Lung (tissue), 17 donors: ENCODE measurements at places on chromosomes 5 and 9.

GRCh38 chr9:35489313-35490154 lies at the start of gene RUSC2:
Gene RUSC2, plus strand, starts transcription at chr9:35490111. Its CDS starts 56,411 bp downstream, at chr9:35546522.
- DNase-seq, result peak; percentile 91

GRCh38 chr9:33175649-33176325 lies 8.7 kb upstream of the B4GALT1 start:
- no peak for DNase-seq

- DNase-seq, result peak; percentile 80
These were observed 2.4 kb upstream of the TRIM7 start for GRCh38 chr5:181207214-181207959.

GRCh38 chr5:139262742-139263445 lies 30.6 kb upstream of the MATR3 start:
- DNase-seq, result peak; percentile 94

DNA sequence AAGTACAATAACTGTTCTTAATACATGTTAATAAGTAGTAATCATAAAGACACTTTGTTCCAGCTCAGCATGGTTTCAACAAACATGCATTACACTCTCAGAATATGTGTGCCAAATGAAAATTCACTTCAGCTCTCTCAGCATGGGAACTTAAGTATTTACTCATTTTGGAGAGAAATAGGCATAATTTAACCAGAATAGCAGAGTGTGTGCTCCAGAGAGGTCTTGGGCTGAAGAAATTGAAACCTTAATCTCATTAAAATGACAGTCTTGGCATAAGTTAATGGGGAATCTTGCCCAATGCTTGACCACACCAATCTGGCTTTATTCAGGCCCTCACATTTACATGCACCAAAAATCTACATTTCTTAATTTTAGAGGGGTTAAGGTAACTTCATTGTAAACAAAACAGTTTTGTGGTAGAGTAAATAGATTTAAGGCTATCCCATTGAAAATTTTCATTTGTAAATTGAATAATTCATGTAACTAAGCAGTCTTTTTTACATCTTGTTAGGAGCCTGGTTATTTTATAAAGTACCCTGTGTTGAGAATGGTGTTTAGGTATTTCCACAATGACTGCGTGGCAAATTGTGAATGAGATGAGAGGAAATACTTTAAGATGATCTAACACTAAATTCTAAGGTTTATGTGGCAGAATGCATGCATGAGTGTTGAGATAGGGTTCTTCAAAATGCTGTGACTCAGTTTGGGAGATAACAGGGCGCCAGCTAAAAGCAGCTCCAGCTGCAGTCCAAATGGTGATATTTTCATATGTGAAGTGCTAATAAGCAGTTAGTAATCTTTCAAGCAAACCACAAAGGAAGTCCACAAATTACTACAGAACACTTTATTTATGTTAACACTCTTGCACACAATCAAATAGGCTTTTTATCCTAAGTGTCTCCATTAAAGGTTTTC lies 11.3 kb upstream of the LOX start:
- DNase-seq, result no peak

DNA sequence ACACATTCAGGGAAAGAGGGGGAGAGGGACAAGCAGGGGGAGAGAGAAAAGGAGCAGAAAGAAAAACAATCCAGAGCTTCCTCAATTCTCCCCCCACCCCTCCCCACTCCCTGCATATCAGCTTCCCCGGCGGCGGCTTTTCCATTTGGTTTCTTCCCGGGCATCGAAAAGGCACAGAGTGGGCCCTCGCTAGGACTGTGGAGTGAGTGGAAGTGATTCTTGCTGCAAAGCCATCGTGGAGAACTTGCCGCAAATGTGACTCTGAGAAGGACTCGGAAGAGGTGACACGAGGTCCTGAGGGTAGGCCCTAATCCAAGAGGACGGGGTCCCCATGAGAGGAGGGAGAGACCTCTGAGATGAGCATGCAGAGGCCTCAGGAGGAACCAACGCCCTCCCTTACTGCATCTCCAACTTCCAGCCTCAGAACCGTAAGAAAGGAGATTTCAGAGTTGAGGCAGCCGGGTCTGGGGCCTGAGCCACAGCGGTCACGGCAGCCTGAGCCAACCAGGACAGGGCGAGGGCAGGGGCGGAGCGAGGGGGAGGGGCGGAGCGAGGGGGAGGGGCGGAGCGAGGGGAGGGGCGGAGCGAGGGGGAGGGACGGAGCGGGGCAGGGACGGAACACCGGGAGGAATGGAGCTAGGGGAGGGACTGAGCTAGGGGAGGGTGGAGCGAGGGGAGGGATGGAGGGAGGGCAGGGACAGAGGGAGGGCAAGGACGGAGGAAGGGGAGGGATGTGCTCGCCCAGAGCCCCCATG lies 21.2 kb upstream of the SARDH start:
- DNase-seq, result peak; percentile 19

- peak; percentile 19 for DNase-seq
These were observed 17.4 kb downstream of the FGF18 start for GRCh38 chr5:171436804-171437285.

- DNase-seq, result no peak
These were observed 20.9 kb downstream of the CSF2 start for GRCh38 chr5:132094393-132095076.

- DNase-seq, result peak; percentile 69
These were observed 396.7 kb downstream of the KCTD16 start for GRCh38 chr5:144567421-144567780.

- DNase-seq, result no peak
These were observed 102.2 kb downstream of the SERINC5 start for GRCh38 chr5:80153586-80154126.

DNA sequence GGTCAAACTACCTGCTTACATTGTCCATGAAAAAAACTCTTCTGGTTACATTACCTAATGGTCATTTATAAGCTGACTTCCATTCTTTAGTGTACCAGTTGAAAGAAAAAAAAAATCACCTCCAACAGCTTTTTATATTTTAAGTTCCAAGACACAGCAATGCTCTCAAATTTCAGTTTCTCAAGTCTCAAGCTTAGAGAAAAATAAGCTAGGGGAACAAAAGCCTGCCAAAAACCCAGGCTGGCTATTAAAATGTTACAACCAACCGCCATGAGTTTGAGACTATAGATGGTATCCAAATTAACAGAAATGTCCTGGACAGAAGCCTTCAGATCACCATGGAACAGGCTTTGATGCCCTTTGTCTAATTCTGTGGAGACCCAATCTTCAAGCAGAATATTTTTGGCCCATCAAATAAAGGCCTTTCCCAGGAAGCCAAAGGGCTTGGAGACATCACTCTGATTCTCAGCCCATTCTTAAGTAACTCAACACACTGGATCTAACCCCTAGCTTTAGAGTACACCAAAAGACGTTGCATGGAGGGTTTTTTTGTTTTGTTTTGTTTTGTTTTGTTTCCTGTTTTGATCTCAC lies 343.7 kb downstream of the GLIS3 start:
- no peak for DNase-seq

- DNase-seq, result no peak
These were observed 166.2 kb downstream of the AUH start for GRCh38 chr9:91195372-91196012.

DNA sequence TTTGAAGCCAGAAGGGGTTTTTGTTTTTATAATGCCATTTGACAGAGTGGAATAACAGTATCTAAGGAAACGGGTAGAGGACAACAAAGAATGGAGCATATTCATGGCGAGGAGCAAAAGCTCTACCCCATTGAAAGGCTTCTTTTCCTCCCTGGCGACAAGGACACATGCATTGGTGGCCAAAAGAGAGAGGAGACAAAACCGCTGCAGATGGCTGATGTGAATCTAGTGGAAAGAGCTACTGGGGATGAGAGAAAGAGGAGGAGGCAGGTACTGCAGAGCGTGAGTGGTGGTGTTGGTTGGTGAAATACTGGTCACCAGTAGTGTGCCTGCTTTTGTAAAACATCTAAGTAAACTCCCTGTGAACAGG lies 491 bp downstream of the APC start:
- DNase-seq, result peak; percentile 19

DNA sequence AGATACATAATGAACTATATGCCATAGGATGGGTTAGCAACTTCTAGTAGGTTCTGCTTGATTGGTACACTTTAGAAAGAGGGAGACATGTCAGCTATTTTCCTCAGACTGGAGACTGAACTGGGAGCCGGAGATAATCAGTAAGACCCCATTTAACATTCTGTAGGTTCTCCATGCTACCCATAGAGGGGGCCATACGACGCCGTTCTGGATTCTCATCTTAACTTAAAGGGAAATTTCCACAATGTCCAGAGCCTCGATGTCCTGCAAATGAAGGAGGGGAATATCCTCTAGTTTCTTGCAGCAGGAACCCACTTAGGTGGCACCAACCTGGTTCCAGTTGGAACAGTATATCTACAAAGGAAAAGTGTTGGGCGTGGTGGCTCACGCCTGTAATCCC lies 22.3 kb upstream of the NPM1 start:
- peak; percentile 2 for DNase-seq

GRCh38 chr9:68631811-68632210 lies 73.2 kb upstream of the PIP5K1B start:
- no peak for DNase-seq

DNA sequence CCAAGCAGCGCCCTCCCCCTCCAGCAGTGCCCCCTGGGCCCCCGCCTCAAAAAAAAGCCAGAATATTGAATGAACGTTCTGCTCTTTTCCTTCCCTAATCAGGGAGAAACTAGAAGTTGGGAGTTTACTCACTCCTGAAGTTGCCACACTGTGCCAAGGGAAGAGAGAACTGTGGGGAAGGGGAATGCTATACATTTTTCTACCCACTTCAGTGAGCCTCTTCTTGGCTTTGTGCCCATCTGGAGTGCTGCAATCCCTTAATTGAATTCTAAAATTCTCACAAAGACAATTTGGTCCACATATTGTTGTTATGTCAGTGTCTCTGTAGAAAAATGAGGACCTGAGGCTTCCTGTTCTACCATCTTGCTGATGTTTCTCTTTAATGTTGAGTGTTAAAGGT lies 443.7 kb downstream of the DIRAS2 start:
- DNase-seq, result no peak

- DNase-seq, result peak; percentile 93
These were observed 61.6 kb upstream of the ANGPTL2 start for GRCh38 chr9:127183814-127184582.

GRCh38 chr9:114282926-114283325 lies 40.0 kb upstream of the ORM1 start:
- DNase-seq, result peak; percentile 13

DNA sequence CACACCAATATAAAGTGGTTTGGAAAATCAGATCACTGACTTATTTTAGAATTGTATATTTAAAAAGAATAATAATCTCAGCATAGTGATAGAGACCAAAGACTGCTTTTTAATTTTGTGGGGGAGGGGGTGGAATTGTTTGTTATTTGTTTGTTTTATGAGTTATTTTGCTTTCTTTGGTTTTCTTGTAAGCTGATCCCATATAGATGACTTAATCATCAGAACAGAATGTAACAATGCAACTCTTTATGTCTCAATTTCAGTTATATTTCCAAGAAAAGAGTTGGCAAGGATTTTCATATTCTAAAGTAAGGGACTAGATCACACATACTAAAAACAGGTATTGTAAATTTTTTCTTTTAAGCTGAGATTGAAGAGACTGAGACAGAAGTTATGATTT lies 984.9 kb downstream of the TLE4 start:
- no peak for DNase-seq

- DNase-seq, result no peak
These were observed 32.7 kb upstream of the TXNDC8 start for GRCh38 chr9:110370315-110370714.

DNA sequence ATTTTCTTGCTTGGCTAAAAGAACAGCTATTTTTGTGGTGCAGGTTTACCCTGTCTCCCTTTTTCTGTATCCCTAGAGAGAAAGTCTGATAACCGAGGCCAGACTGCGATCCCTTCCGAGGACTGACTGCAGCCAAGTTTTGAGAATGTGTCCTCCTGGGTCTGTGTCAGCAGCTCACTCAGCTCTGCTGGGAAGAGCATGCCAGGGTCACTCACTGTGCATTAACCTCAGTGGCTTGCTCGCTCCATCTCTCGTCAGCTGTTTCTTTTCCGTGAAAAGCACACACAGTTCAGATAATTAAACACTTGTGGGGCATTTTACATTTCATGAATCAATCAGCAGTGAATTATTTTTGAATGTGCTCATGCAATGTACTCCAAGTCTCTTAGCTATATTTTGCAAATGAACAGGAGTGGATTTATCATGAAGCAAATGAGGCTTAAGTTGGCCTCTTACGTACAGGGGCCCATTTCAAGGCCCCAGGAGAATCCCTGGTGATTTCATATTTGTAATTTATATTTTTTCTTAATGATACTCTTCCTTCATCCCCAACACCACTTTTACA lies 252.1 kb downstream of the SMARCA2 start:
- peak; percentile 93 for DNase-seq

GRCh38 chr5:132481596-132482211 lies 8.9 kb downstream of the IRF1 start:
- DNase-seq, result no peak

DNA sequence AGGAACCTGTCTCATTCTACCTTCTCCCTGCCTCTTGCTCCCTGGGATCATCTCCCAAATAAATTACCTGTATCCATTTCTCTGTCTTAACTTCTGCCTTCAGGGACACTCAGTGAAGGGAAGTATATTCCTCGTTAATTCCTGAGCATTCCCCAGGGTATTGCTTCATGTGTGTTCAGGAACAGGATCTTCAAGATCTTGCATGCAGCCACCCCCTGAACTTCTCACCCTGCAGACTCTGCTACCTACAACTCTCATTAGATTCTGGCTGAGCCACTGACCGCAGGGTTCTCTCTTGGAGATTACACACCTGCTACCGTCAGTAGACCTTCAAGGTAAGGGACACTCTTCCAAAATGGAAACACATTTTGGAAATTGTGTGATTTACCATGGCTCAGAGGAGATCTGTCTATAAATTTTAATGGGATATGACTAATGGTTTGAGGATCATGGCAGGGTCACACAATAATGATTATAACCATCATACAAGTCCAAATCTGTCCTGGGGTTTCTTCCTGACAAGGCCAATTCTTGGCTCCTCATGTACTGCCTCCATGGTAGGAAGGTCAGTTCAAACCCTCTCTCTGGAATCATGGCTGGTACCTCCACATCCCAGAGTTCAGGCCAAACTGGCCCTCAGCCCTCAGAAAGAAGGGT lies 38.9 kb upstream of the UGCG start:
- DNase-seq, result no peak

- no peak for DNase-seq
These were observed 554.1 kb downstream of the CETN3 start for GRCh38 chr5:89855417-89855816.

GRCh38 chr5:175336781-175337180 lies 107.2 kb downstream of the DRD1 start:
- DNase-seq, result no peak

GRCh38 chr5:42881416-42882117 lies 69.9 kb upstream of the SELENOP start:
- DNase-seq, result no peak
